ENCODE measurements at places on chromosomes 6 and 20.

GRCh38 chr6:124983383-124984083 is 21.3 kb downstream of the RNF217 start:
- no peak for DNase-seq

DNA sequence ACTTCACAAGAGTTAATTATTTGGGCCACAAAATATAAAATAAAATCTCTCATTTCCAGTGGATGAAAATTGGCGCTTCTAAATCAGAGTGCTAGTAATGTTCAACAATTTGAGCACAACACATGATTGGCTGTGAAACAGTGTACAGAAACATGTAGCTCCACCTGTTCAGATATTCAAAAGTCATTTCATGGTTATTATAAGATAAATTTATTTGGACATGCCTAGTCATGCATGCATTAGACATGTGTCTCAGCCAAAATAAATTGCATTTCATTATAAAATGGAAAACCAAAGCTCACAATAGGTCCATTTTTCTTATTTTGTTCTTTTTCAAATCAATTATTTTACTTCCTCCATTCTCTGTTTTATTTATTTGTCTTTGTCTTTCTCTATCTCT is 374.8 kb downstream of the LMBRD1 start:
- no peak for DNase-seq

DNA sequence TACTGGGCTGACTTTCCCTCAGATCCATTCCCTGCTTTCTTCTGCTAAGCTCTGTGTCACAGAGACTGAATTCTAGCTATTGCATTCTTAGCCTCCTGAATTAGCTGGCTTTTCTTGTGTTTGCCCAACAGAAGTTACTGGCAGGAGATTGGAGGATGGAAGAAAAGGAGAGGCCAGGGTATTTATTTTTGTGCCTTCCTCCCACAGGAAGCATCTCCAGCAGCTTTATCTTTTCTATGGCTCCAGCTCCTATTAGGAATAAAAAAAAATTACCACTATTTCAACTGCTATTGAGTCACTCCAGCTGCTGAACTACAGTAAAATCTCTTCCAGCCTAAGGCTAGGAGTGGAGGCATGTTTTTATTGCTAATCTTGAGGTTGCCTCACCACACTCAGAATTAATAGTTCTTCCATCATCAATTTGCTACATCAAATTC is 492.4 kb downstream of the RFPL4B start:
- no peak for DNase-seq

- no peak for DNase-seq
Observed at GRCh38 chr6:71395731-71396409, 107.3 kb downstream of the OGFRL1 start.

DNA sequence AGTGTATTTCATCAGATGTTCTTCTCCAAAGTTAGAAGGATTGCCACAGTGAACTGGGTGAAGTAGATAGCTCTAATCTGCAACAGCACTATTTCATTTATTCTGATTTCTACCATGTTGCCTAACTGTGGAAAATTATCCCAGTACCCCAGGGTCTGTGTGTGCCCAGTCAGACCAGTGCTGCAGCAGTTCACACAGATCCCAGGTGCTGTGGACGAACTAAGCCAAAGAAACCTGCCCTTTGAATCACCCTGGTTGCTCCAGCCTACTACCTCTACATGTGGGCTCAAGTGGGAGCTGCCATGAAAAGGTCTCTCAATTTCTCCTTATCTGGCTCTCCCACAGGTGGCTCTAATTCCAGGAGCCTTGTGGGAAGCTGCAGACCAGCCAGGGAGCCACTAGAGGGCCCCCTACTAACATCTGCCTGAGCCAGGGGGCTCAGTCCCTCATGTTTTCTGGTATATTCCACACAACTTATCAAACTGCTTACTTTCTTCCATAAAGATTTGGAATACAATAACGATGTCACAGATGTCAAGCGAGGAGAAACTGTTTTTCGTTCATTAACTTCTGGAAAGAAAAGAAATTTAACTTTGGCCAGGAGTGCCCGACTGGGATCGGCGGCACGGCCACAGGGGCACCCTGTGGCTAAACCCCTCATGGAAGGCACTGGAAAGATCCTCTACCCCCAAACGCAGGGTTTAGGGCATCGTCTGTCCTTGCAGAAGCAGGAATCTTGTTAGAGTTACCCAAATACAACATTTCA is 31.6 kb upstream of the LY86 start:
- peak; percentile 81 for DNase-seq

DNA sequence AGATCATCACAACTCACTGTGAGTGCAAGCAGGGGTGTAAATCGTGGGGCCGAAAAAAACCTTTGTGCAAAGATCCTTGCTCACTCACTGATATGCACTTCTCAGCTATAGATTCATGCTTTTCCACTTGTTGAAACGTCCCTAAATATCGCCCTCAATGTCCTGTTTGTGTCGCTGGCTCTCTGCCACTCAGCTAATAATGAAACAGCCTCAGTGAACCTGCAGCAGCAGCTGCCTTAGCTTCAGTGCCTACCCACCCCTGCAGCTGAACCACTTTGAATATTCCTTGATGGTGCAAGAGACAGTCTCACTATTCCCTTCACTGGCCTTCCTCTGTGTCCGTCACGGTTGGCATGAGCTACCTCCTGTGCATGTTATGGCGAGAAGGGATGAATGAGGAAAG is 128.9 kb upstream of the NAA20 start:
- no peak for DNase-seq

GRCh38 chr6:147806697-147807096 is 298.2 kb downstream of the SAMD5 start:
- DNase-seq = peak; percentile 22

- no peak for DNase-seq
Observed at GRCh38 chr6:26538572-26538902, 371 bp downstream of the HMGN4 start.

DNA sequence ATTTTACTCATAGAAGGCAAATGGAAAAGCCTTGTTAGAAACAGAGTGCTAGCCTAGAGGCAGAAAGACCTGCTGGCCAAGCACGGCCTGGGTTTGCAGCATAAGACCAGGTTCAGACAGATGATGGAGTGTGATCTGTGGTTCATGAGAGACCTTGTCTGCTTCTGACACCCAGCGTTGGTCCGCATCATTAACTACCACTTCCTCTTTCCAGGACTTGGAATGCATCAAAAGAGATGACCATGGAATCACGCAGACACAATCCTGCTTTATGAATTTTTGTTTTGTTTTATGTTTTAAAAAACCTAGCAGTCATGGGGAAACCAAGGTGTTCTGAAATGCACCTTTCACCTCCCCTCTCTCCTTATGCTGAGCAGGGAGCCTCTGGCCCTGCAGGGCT is 76.8 kb upstream of the SYNDIG1 start:
- DNase-seq = no peak

GRCh38 chr6:139174961-139175360 is 40.1 kb downstream of the HECA start:
- no peak for DNase-seq

GRCh38 chr6:163001330-163001729 is 273.6 kb downstream of the PACRG start:
- no peak for DNase-seq

DNA sequence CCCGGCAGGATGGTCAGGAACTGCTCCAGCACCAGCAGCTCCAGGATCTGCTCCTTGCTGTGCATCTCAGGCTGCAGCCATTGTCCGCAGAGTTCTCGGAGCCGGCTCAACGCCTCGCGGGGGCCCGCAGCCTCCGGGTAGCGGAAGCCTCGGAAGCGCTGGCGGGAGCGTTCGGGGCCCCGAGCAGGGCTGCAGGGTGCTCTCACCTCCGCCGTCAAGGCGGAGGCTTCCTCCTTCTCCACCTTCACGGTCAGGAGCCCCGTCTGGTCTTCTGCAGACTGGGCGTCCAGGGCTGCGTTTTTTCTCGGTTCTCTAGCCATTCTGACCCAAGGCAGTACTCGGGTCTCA is 434 bp downstream of the ZKSCAN4 start:
- DNase-seq = peak; percentile 33

GRCh38 chr6:45699663-45700062 is 316.0 kb downstream of the CLIC5 start:
- no peak for DNase-seq

- no peak for DNase-seq
Observed at GRCh38 chr6:167660944-167661551, 165.7 kb upstream of the AFDN start.

DNA sequence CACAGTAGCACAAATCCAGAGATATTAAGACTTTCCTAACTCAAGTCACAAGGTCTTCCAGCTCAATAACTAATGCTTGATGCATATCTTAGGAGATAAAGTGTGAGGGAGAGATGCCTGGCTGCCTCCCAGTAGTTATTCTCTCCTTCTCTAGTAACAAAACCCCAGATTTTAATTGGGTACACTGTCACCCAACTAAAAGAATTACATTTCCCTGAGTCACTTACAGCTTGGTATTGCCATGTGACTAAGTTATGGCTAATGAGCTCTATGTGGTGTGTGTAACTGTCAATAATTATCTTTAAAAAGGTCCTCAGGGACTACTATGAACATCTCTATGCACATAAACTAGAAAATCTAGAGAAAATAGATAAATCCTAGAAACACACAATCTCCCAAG is 32.0 kb downstream of the KIF6 start:
- DNase-seq = no peak

- no peak for DNase-seq
Observed at GRCh38 chr6:33306356-33306755, 7.5 kb downstream of the TAPBP start.

DNA sequence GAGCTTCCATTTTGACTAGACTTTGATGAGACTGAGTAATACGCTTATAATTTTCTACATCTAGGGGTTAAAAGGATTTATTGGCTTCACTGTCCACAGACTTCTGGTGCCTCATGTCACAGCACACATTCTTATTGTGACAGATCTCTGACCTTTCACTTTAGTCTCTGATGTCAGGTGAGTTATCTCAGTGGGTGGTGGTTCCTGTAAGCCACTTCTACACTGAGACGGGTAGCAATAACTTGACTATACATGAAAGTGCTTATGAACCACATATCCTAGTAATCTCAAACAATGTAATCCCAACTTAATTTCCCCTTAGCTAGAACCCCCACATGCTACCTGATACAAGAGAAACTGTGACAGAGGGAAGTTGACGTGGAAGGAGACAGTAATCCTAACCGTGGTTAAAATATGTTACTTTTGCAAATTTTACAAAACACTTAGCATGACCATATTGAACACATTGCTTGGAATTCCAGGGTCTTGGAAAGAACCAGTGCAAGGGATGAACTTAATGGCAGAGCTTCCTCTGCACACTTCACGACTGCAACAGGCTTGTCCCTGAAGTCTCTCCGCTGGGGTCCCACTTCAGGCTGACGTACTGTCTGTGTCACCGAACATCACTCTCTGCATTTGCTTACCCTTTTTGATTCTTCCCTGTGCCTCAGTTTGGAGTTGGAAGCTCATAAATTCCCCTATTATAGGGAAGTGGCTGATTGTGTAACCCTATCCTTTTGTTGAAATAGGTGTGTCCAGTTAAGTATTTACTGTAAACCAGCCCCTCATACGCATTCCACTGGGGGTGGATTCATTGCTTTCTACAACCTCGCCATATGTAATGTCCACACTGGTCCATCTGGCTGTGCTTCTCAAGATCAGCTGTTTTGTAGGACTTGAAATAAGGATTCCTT is 6.4 kb upstream of the TRIM40 start:
- no peak for DNase-seq

- no peak for DNase-seq
Observed at GRCh38 chr20:22243067-22243466, 341.3 kb downstream of the FOXA2 start.

GRCh38 chr6:168937054-168937453 is 316.6 kb downstream of the THBS2 start:
- no peak for DNase-seq

DNA sequence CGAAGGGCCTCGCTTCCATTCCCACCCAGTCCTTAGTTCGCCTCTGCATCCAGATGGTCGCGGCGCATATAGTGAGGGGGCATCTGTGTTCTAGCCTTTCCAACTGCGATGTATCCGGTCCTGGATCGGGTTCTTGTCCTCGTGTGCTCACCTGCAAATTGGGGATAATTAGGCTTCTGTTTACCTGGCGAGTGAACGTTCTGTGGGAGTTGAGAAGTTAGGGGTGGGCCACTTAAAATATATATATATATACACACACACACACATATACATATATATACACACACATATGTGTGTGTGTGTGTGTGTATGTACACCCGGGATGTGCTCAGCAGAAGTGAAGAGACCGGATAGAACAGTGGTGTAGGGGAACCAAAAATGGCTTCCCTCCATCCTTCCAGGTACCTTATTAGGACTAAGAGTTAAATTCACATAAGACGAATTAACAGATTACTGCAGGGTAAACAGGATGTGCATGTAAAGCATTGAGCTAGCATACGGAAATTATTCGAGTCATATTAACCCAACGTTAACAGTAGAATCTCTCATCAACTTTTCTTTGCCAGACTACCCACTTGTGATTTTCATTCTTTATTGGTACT is 537 bp downstream of the CSTF1 start:
- no peak for DNase-seq

- no peak for DNase-seq
Observed at GRCh38 chr20:33373735-33374605, 27.3 kb downstream of the CDK5RAP1 start.

DNA sequence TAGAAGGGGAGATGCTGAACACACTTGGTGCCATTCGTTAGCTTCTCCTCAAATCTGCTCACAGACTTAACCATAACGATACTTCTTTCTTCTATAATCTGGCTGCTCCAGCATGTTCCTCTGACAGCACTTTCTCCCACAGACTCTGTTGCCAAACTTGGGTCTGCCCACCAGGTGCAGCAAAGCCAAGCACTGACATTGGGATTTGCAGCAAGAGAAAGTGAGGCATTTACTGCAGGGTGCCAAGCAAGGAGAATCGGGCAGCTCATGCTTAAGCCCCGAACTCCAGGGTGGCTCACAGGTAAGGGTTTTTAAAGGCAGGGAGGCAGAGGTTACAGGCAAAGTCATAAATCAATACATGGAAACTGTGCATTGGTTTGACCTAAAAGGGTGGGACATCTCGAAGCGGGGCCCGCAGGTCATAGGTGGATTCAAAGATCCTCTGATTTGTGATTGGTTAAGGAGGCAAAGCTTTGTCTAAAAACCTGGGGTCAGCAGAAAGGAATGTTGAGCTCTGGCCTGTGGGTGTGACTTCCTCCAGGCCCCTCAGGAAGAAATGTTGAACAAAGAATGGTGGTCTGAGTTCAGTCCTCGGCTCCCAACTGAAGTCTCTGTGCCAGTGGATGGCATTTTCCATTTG is 25.1 kb upstream of the PNPLA1 start:
- peak; percentile 46 for DNase-seq

DNA sequence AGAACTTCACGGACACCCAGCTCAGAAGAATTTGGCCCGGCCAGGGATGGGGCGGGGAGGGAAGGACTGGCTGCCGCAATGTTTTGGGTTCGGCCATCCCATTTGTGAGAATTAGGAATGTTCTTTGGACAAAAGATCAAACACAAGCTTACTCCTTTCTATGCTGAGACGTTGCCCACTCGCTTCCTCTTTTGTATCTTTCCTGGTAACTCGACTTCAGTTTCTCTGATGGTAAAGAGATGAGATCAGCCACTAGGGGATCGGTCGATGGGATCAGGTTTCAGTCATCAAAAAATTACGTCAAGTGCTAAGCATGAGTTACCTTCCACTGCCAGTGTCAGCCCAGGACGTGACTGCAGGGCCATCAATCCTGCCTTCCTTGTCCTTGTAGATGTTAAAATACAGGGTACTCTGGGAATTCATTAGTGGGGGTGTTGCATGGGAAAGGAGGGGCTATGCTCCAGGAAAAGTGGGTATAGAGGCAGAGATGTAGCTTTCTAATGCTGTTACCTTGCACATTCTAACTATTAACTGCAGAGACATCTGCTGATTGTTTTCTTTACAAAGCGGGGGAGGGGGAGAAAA is 190.2 kb downstream of the TSHZ2 start:
- DNase-seq = peak; percentile 84

GRCh38 chr6:152173321-152173720 is 365.8 kb downstream of the ESR1 start:
- DNase-seq = no peak

Data from K562 (cell line).